Stimulated activated CD4-positive, alpha-beta T cell treated with anti-CD3 and anti-CD28 coated beads, Interleukin-1b, Interleukin-23, amount 100 ng/mL, for 24 hours (primary cell): ENCODE measurements at places on chromosomes 3 and 15.

DNA sequence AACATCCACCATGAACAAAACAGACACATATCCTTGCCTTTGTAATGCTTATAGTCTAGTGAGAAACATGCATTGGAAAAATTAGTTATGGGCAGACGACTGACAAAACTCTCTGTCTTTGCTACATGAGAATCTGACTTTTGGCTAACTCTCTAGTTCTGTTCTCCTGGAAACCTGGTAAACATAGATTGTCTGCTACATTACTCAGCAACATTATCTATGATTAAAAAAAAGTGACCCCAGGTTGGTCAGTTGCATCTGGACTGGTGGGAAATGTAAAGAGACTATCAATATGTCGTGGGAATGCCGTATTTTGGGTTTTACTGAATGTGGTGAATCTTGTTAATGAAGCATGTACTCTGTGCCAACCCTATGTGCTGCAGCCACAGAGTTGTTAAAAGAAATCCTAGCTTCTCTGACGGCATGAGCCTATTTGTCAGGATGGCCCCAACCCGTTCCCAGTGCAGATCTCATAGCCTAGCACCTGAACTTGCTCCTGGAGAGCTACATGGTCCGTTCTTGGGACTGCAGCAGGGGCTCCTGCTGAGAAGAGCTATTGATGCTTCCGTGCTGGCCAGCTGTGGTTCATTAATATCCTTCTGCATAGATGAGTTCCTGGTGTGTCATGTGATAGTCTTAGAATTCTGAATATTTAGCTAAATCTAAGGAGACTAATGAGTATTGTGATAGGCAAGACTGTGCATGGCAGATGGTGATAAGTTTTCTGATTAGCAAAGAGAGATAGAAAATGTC is 311.7 kb upstream of the ZNF717 start:
- DNase-seq, result no peak

- no peak for DNase-seq
Measured at GRCh38 chr3:21140785-21141184, 610.2 kb downstream of the ZNF385D start.

GRCh38 chr3:180871901-180872300 is 40.6 kb upstream of the FXR1 start:
- no peak for DNase-seq

DNA sequence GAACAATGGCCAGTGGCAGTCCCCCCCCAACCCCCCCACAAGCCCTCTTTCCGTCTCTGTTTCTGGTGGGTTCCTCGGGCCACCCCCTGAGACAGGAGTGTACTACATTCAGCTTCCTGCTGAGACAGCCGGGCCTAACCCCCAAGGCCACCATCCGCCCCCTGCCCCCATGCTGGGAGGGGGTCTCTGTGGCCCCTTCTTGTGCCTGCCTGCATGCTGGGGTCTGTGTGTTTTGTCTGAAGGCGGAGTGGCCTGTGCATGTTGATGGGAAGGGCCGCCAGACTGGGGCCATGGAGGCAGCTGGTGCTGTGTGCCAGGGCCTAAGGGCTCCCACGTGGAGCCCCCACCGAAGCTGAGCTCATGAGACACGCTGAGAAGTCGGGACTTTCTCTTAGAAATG is 26.6 kb downstream of the PLXNA1 start:
- DNase-seq, result no peak

GRCh38 chr3:100093831-100094230 is 20.5 kb downstream of the FILIP1L start:
- DNase-seq, result no peak
